ENCODE measurements at places on chromosomes 5 and 9.

DNA sequence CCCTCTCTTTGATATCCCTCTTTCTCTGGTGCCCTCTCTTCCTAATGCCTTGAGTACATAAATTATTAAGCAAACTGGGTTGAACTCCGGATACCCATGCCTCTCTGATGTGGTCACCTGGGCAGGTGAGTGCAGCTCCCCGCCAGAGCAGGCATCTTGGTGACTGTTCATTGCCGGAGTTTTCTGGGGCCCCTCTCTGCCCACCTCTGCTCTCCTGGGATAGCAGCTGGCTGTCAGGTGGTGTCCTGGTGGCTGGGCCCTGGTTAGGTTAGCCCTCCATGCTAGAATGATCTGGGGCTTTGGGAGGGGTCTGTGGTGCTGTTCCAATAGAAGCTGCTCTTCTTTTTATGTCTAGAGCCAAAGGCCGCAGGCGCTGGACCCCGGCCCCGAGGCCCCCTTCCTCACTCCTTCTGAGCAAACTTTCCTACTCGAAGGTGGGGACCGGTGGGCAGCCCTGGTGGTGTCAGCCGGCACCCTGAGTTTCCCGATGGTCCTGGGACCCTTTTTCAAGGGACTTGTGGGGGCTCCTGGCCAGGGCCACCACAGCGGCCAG lies 4.9 kb upstream of the SCGB3A1 start:
- no peak for DNase-seq

- DNase-seq = no peak
Observed at GRCh38 chr5:77080905-77081304, 6.2 kb downstream of the ZBED3 start.

- DNase-seq = no peak
Observed at GRCh38 chr9:84297162-84297821, 43.3 kb downstream of the SLC28A3 start.

DNA sequence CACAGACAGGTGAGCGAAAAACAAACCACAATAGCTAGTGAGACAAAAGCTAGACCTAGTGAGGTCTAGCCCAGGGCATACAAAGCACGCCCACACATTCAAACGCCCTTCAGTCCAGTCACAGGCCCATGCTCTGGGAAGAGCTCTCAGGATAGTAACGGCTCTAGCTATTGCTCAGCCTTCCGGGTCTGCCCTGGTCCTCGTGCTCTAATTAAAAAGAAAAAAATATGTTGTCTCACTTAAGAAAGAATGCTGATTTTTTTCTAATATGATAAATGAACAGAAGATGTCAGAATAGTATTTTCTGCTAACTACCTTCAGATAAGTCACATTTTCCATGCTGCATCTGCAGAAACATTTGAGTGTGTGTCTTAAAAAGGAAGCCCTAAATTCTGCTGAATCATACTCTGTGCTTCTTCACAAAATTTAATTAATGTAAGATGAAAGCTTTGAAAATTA lies 94.5 kb downstream of the PLPP1 start:
- no peak for DNase-seq

DNA sequence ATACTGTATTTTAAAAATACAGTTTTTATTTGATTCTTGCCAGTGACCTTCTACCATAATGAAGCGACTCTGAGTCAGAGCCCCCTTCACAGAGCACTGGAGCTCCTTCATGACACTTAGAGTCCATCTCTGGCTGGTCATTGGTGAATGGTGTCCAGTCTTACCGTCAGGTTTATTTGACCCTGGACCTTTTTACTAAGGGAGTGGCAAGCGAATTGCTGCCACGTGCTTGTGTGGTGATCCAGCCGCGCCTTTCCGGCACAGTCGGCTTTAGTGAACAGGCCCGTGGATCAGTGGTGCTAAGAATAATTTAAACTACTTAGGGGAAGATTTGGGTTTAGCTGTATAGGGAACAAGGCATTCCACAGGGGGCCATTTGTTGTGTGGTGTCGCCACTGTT lies 48.5 kb downstream of the PRRC2B start:
- DNase-seq = no peak

DNA sequence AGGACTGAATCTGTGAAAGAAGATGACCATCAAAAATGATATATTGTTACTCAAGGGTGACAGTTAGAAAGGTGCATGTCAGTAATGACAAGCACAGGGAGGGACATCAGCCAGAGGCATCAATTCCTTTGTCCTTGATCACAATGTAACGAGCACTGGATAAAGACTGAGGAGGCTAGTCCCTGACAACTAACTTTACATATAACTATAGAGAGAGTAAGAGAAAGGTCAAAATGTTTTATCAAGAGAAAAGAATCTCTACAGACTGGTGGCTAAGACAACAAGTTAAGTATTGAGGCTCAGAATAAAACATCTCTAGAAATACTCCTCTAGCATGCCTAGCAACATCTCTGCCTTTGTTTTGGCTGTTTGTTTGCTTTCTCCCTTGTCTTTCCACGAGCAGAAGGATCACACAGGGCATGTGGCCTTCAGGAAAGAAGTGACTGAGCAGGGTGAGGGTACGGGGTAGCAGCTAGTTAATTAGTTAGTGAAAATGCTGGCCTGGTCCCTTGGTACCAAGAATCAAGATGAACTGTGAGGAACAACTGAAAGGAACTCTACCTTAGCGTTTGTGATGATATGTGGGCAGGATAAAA lies 724.1 kb upstream of the MEF2C start:
- DNase-seq = no peak

- no peak for DNase-seq
Observed at GRCh38 chr5:16179511-16179935, at the start of gene MARCHF11. Gene MARCHF11 (minus strand): TSS chr5:16179791. CDS start chr5:16179575, 216 bp downstream.

GRCh38 chr9:27545471-27545870 lies 15.9 kb upstream of the MOB3B start:
- no peak for DNase-seq

- no peak for DNase-seq
Observed at GRCh38 chr5:173235499-173236394, 741 bp upstream of the NKX2-5 start.

GRCh38 chr5:16000056-16000455 lies 179.5 kb downstream of the MARCHF11 start:
- no peak for DNase-seq

- no peak for DNase-seq
Observed at GRCh38 chr5:149680810-149681221, 49.3 kb upstream of the PPARGC1B start.

GRCh38 chr9:68427216-68427977 lies 71.0 kb downstream of the PGM5 start:
- no peak for DNase-seq

GRCh38 chr9:83285445-83286225 lies 222.7 kb upstream of the RASEF start:
- DNase-seq = no peak

- no peak for DNase-seq
Observed at GRCh38 chr5:176178789-176179188, 59.4 kb upstream of the SIMC1 start.

GRCh38 chr5:79518718-79519117 lies 4.8 kb upstream of the HOMER1 start:
- DNase-seq = no peak

DNA sequence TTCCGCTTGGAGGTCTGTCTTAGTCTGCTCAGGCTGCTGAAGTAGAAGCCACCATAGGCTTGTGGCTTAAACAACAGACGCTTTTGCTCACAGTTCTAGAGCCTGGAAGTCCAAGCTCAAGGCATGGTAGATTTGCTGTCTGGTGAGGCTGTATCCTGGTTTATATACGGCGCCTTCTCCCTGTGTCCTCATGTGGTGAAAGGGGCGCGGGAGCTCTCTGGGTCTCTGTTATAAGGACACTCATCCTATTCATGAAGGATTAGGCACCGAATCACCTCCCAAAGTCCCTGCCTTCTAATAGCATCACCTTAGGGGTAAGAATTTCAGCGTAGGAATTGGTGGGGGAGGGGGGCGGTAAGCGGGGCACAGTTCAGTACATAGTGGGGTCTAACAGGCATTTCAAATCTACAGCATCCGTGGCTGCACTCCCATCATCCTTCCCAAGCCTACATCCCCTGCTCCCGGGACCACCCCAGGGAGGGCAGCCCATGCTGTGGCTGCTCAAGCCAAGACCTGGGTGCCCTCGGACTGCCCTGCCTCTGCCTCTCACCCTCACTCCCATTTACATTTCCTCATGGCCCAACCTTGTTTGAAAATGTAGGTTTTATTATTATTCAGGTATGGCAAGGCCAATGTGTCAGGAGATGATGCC lies 15.1 kb upstream of the LPCAT1 start:
- DNase-seq = no peak

DNA sequence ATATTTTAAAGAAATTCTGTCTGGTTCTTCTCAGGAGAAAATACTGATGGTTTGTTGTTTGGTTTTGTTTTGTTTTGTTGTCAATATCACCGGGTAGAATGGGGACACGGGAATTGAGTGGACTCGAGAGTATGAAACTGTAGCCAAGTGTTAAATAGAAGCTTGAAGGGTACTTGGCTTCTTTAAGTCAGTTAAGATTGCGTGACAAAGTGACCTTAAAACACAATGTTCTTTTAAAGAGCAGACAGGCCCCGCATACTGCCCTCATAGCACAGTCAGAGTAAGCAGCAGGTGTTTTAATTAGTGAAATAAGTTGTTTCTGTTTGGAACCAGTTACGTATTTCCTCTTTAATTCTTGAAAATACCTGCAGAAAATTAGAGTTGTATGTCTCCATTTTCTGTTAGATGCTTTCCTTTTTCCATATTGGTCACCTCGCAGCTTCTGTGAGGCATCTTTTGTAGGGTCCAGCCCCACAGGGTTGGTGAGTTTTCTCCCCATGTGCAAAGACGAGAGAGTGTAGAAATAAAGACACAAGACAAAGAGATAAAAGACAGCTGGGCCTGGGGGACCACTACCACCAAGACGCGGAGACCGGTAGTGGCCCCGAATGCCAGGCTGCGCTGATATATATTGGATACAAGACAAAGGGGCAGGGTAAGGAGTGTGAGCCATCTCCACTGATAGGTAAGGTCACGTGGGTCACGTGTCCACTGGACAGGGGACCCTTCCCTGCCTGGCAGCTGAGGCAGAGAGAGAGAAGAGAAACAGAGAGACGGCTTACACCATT lies 9.6 kb downstream of the TRIP13 start:
- DNase-seq = no peak

DNA sequence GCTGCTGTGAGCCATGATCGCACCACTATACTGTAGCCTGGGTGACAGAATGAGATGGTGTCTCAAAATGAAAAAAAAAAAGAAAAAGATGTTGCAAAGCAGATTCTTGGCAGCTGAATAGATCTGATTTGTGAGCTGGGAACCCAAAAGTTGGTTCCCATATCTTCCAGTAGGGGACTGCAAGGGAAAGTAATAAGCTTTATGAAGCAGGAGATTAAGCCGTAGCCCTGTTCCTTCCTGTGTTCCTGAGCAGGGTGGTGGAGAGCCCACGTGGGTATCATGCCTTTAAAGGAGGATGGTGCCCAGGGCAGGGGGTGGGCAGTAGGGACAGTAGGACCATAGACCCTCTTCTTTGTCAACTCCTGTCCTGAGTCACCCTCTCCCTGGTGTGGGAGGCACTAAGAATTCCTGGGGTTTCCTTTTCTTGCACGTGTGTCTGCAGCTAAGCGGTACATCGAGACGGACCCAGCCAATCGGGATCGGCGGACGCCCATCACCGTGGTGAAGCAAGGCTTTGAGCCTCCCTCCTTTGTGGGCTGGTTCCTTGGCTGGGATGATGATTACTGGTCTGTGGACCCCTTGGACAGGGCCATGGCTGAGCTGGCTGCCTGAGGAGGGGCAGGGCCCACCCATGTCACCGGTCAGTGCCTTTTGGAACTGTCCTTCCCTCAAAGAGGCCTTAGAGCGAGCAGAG lies 37.9 kb downstream of the STOM start:
- no peak for DNase-seq

GRCh38 chr9:35958104-35958837 lies at the start of gene OR2S2:
Gene OR2S2 (minus strand): TSS chr9:35958154. CDS start chr9:35958098, 56 bp downstream.
- DNase-seq = no peak

DNA sequence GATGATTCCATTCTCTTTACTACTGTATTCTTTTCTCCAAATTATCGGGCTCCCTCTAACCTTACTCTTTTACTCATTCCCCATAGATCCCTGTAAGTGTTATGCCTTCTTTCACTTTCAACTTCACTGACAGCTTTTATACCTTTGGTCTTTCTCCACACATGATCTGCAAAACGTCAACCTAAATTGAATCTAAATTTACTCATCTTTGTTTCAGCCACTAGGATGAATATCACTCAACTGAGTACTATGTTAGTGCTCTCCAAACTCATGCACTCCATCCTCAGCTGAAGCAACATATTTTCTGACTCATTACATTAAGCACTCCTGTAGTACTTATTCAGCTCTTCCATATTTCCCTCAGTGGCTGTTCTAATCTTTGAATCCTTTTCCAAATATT lies 133.4 kb downstream of the ADAMTS19 start:
- DNase-seq = no peak

DNA sequence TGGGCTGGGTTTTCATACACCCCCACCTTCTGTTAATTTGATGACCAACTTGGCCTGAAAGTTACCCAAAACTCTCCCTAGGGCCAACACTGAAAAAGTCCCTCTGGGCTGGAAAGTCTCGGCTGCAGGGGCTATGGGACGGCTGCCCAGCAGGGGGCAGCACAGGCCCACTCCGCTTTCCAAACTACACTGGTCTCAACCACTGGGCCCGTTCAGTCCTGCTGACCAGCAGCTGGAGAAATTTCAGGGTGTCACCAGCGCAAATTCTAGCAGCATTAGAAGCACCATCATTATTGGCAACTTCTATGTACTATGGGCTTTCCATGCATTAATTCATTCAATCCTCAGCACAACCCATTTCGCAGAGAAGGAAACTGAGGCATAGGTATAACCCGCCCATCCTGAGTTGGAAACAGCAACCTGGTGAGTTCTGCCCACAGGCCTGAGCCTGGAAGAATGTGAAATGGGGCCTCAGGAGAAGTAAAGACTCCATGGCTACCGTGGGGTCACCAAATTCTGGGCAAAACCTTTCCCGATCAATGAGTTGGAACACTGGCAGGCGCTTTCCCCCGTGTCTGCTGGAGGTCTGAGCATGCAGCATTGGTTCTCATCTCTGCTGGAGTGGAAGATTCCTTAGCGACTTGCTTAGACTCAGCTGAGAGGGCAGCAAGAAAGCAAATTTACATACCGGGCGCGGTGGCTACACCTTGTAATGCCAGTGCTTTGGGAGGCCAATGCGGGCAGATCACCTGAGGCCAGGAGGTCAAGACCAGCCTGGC lies 9.7 kb downstream of the ORM2 start:
- no peak for DNase-seq

DNA sequence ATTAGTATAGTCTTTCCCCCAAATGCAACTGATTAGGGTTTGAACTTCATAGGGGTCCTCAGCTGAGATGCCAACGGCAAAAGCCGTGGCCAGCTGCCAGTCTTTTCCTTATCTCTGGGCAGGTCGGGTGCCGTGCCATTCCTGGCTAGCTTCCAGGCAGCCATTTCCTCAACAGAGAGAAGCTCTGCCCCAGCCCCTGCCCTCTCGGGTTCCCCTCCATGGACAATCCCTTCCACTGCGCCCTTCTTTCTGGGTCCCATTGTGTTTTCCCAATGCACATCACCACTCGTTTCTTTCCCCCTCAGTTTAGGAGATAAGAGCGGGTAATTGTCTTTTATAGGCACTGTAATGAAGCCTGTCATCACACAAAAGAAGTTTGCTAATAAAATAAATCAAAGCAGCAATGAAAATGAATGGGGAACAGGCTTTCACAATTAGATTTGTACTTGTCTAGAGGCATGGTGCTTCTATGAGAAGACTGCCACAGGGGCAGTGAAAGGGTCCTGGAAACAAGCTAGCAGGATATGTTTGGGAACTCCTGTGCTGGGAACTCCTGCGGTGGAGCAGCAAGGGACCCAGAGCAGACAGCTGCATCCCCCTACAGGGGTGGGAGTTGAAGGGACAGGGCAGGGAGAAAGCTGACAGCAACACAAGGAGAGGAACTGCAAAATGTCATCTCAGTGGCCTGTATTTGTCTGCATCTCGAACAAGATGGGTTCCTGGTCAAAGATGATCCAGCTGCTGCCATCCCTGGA lies 48.0 kb upstream of the SAP30L start:
- DNase-seq = no peak

- no peak for DNase-seq
Observed at GRCh38 chr5:168948746-168949145, 352.2 kb downstream of the SLIT3 start.

All from NCI-H446 (cell line).